ENCODE measurements at places on chromosomes 1 and 21. TPM values are rescaled to one million over a fixed set of nuclear protein-coding genes. Genes with fewer than 3 reads are reported as not detected.
A peak's percentile ranks its signal among the peaks of the same experiment; 100 is the strongest.

Gene DCDC2B
- total RNA-seq: not detected

Gene SLC6A17
- total RNA-seq: 0.47 TPM

Gene ARHGEF19
- total RNA-seq: 0.67 TPM

Gene MRPL37
- total RNA-seq: 112 TPM

DNA sequence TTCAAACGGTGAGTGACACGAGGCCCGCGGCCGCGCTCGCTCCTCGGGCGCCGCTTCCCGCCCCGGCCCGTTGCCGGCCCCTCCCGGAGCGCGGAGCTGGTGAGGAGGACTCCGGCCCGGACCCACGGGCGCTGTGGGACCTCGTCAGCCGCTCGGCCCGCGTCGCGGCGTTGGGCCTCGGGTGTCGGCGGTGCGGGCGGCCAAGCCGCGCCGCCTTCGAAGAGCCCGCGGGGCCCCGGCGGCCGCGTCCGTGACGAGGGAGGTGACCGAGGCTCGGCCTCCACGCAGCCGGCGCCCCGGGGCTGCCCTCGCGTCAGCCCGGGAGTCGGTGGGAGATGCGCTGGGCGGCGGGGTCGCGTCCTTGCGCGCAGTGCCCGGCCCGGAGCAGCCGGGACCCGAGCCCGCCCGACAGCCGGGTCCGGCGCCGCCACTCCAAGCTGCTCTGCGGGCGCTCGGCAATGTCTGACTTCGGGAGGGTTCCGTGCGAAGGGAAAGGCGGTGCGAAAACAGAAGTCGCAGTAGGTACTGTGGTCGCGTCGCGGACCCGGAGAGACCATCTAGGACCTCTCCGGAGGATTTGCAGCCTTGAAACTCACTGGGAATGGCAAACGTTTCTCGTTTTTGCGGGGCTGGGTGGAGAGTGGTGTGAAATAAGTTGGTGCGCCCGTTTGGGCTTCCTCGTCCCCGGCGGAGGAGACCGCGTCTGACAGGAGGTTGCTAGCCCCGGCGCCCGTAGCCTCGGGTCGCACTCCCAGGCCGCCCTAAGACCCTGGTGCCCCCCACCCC, 829 bp downstream of the SPEN start:
- DNase-seq: peak; percentile 37

DNA sequence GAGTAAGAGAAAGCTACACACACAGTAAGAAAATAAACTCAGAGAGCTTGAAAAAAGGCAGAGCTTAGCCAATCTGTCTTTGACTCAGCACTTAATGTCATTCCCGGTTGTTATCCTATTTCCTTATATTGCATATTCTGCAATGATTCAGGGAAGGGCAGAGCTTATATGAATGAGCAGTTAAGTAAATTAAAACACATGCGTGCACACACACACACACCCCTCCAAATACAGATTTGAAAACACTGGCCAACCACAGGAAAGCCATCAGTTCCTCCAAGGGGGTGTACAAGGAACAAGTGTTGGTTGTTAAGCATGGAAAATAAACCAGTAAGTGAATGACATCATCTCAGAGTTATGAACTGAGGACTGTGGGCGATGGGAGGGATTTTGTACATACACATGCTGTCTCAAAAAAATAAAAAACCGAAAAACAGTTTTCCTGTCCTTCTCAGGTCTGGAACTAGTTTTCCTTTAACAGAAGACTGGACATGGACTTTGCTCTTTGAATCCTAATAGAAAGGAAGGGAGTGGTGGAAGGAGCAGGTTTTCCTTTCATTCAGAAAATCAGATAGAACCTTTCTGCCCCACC, 1.0 kb downstream of the IQGAP3 start:
- DNase-seq: peak; percentile 67

DNA sequence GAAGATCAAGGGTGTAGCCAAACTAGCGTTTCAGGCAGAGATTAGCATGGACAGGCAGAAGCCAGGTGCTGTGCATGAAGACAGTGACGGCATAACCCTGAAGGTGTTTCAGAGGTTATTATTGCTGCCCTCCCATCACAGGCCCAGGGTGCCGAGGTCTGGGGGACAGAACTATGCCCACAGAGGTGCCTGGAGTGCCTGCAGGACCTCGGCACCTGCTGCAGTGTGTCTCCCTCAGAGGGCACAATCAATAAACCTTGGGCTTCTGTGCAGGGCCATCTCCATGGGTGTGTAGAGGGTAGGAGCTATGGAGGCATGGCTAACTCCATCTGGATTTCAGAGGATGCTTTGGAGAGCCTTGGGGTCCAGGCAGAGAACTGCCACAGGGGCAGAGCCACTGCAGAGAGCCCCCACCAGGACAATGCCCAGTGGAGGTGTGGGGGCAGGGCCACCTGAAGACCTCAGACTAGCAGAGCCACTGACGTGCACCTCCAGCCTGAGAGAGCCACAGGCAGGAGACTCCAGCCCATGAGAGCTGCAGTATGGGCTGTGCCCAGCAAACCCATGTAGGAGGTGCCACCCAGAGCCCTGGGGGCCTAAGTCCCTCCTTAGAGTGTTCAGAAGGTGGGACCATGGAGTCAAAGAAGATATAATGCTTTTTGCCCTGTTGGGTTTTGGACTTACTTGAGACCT, 5.7 kb upstream of the ABCG1 start:
- DNase-seq: no peak

GRCh38 chr1:113129529-113130185, 56.7 kb downstream of the LRIG2 start:
- no peak for DNase-seq

DNA sequence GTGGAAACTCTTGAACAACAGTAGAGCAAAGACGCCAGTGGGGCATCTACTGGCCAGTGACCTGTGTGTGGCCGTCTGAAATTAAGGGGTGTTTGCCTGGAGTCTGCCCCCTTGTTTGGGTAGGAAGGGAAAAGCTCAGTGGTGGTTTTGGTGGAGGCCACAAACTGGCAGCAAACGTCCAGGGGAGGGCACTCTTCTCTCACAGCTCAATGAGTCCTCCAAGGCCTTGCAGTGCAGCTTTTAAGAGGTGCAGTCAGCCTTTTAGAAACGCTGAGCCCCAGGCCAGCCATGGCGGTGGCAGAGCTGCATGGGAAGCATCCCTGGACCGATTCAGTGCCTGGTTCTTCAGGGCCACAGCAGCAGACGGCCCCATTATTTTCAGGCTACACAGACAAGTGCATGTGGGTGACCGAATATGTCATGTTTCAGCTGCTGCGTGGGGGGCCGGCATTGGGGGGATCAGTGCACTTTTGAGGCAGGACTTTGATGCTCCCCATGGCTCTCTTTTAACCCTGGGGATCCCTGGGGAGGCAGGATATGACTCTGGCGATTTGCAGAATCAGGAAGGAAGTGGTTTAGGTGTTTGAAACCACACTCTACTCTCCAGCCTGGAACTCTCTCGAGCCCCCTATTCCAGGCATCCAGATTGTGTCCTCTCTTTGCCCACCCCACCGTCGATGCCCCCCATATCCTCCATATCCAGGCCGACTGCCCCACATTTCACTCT, 414.0 kb downstream of the PRDM2 start:
- peak; percentile 25 for DNase-seq

DNA sequence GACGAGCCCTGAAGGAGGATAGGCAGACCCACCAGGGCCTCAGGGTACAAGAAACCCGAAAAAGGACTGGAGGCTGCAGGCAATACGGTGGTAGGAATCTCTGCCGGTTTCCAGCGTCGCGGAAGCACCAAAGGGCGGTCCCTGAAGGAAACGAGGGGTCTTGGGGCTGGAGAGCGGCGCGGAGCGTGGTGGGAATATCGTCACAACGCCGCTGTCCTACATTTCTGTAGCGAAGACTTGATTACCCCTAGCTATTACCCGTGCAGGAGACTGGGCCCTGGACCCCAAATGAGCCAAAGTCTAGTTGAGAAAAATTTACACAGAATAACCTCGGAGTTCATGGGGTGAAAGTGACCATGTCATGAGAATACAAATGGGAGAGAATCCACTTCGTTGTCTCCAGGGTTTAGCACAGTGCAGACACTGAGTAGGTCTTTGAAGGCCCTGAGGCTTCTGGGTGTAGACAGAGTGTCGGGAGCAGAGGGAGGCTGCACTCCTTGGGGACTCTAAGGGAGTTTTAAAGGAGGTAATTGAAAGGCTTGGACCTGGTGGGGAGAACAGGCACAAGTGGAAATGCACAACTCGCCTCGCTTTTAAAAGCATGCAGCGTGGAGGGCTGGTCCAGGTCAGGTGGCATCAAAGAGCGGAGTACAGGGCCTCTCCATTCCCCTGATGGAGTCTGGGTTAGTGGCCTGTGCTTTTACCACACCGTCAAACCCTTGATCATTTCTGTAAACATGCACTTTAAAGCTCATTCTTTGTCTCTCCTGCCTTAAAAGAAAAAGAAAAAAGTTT, 1.5 kb downstream of the ATP1A1 start:
- DNase-seq: peak; percentile 55

GRCh38 chr1:206766251-206766856, 4.2 kb upstream of the IL19 start:
- DNase-seq: peak; percentile 93

DNA sequence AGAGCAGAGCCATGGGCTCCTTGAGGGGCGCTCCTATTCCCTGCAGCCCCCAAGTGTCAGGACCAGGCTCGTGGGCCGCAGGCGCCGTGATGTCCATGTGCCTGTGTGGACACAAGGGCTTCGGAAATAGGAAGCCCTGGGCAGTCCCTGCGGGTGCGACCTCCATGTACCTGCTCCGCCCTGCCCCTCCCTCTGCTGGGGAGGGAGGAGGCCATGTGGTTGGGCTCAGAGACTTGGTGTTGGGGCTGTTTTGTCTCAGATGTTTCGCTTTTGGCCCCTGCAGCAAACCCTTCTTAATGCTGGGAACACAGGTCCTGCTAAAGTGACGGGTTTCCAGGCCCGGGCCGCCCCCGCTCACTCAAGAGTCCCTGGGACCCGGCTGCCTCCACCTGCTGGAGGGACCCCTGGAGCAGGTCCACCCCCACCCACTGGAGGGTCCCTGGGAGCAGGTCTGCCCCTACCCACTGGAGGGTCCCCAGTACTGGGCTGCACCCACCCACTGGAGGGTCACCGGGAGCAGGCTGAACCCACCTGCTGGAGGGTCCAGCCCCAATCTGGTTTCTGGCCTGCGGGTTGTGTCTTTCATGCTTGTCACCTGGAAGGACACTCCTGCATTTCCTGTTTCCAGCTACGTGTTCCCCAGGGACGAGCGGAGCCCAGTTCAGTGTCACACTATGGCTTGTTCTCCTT, 156.5 kb downstream of the PEX14 start:
- DNase-seq: no peak

GRCh38 chr1:37064039-37064438, 29.7 kb upstream of the GRIK3 start:
- DNase-seq: no peak
